RCC 7860 (cell line): ENCODE measurements at places on chromosomes 13 and 19.

DNA sequence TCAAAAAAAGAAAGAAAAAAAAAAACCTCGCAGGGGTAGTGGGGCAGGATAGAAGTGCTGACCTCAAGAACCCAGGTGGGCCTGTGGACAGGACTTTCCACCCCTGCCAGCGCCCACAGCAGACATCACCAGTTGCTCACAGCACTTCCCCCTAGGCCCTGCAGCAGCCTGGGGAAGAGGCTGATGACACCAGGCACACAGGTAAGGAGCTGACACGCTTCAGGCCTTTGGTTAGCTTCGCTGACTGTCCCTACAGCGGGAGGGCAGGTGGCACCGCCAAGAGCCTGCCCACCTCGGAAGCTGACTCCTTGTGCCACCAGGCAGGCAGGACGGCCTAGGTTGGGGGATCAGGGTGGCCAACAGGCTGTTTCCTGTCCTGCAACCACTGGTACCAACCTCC, 8.9 kb downstream of the LONP1 start:
- no peak for DNase-seq

DNA sequence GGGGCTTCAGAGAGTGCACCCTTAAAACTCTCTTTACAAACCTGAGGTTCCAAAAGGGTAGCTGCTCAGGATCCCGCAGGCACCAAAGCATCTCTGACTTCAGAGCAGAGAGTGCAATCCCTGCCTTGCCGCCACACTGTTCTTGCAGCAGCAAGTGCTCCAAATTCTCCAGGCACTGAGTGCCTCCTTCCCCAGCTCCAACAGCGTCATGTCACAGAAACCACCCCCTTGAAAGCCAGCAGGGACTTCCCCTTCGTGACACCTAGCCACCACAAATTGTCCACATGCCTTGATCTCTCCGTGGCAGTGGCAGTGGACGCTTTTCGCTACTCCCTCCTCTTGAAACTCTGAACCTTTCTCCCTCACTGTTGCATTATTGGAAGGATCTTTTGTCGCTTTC, 39.9 kb downstream of the MBNL2 start:
- no peak for DNase-seq

- DNase-seq = no peak
These were observed 820.5 kb upstream of the ATXN8OS start for GRCh38 chr13:69287050-69287698.

GRCh38 chr13:113187263-113187669, 21.2 kb downstream of the PCID2 start:
- DNase-seq = peak; percentile 97

GRCh38 chr19:397941-398706, 10.8 kb downstream of the C2CD4C start:
- no peak for DNase-seq

GRCh38 chr13:40137400-40137799, 481.9 kb downstream of the COG6 start:
- DNase-seq = peak; percentile 93

DNA sequence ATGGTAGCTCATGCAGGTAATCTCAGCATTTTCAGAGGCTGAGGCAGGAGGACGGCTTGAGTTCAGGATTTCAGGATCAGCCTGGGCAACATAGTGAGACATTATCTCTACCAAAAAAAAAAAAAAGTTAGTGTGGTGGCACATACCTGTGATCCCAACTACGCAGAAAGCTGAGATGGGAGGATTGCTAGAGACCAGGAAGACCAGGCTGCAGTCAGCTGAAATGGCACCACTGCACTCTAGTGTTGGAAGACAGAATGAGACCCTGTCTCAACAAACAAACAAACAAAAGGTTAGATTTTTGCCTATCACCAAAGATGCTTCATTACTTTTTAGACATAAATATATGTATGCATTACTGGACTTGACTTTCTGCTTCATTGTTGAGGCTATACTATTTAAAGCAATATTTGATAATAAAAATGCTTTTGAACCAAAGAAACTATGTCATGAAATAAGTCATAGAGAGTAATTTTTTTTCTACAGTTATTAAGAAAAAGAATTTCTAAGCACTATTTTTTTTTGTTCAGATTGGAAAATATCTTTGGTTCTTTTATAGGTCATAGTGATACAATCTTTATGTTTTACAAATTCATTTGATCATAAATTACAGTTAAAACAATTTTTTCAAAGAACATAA, 1180.1 kb upstream of the ATXN8OS start:
- DNase-seq = no peak

GRCh38 chr13:35648201-35648600, 171.7 kb upstream of the MAB21L1 start:
- no peak for DNase-seq

DNA sequence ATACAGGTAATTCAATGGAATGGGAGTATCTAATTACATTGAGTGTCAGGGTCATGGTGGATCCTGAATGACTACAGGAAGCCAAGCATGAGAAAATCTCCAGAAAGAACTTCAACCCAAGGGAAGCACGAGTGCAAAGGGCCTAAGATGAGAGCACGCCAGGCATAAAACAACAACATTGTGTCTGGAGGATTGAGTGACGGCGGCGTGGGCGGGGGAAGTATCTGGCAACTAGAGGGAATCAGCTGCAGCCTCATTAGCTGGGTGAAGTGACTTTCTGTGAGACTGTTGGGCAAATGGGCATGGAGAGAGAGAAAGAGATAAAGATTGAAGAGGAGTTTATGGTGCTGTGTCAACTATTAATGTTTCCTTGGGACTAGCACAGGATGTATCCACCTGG, 194.3 kb downstream of the GPC6 start:
- DNase-seq = no peak
